ENCODE measurements at places on chromosomes 3 and 15. TPM values are rescaled to one million over a fixed set of nuclear protein-coding genes. Genes with fewer than 3 reads are reported as not detected.

Gene ADGRG7
- total RNA-seq, result not detected

Gene MUSTN1
- not detected for total RNA-seq

Gene RTP1
- total RNA-seq, result not detected

Gene SLC30A4
- 12.2 TPM for total RNA-seq

Gene ZNF445
- total RNA-seq, result 7.7 TPM

Gene ERICH6
- under 0.01 TPM for total RNA-seq
